NCI-H187 treated with DMSO at 0.1 percent for 48 hours (cell line): ENCODE measurements at places on chromosomes 3 and 15.

- no peak for DNase-seq
Measured at GRCh38 chr3:18018491-18019160, 276.2 kb upstream of the TBC1D5 start.

DNA sequence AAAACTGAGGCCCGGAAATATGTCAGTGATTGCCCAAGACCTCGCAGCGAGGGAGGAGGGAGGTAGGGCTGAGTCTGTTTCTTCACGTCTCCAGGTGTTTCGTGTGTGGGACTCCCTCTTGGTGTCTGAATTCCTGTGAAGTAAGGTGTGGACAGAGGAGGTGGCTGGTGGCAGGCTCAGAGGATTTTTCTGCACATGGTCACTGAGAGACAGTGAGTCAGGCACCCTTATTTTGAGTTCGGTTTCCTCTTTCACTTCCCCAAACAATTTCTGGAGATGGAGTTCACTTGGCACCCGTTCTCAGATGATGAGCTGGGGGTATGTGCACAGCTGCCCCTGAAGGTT lies 46.3 kb upstream of the VPS8 start:
- no peak for DNase-seq

GRCh38 chr15:50252556-50252955 lies 13.0 kb downstream of the HDC start:
- no peak for DNase-seq

GRCh38 chr3:192063570-192063969 lies 602.6 kb downstream of the PYDC2 start:
- DNase-seq, result no peak

DNA sequence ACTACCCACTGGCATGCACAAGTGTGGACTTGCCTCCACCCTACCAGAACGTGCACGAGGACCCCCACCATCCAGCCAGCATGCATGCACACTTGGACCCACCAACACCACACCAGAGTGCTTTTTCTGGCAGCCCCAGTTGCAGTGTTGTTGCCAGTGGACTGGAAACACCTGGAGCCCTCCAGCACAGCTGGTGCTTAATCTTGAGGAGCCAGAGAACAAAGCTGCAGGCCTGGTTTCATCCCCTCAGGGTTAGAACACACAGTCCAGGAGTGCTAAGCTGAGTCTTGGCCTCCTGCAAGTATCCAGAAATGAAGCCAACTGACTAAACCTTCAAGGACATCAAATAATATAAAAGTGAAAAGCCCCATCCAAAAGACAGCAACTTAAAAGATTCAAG lies 888.0 kb downstream of the NTRK3 start:
- no peak for DNase-seq

- peak; percentile 13 for DNase-seq
Measured at GRCh38 chr15:32747921-32748342, 30.1 kb downstream of the GREM1 start.

DNA sequence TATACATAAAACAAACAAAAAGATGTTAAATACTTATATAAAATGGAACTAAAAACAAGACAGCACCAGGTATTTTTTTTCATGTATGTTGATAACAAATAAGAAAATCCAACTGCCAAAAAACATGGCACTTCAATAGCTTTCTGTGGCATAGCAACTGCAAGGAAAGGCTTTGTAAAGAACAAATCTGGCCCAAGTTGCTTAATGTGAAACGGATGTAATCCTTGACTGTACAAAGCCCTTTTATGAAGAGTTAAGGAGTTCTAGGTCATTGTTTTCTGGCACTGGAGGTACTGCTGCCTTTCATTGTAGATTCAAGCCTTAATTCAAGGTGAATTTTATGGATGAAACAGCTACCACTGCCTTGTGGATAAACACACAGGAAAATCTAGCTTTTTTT lies 68.8 kb upstream of the SLC12A8 start:
- DNase-seq, result no peak

- DNase-seq, result no peak
Measured at GRCh38 chr3:12296511-12296910, 7.6 kb downstream of the PPARG start.

GRCh38 chr3:85977615-85978338 lies 1013.2 kb downstream of the VGLL3 start:
- DNase-seq, result no peak

GRCh38 chr3:69472093-69472492 lies 86.2 kb upstream of the FRMD4B start:
- no peak for DNase-seq

DNA sequence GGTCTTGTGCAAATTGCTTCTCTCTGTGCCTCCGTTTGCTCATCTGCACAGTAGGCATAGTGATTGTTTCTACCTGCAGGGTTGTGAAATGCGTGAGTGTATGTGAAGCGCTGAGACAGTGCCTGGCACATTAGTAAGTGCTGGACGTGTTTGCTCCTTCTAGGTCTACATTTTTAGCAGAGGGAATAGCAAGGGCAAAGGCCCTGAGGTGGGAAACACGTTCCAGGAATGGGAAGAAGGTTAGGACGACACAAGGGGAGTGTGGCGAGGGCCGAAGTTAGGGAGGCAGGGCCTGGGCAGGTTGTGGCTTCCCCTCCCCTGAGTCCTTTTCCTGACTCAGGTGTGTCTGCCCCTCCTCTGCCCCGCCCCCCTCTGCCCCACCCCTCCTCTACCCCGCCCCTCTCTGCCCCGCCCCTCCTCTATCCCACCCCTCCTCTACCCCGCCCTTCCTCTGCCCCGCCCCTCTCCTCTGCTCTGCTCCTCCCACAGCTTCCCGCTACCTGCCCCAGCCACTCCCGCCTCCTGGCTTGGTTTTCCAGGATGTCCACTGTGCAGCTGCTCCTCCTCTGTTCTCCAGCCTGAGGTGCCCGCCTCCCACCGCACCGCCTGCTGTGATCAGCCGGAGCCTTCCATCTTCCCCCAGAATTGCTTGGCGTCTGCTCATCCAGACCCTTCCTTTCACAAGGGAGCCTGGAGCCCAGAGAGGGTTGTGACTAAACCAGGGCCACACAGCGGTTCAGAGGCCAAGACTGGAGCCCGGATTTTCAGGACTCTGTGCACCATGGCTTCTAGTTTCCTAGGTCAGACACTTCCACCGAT lies 31.1 kb upstream of the SMAD6 start:
- DNase-seq, result peak; percentile 29

DNA sequence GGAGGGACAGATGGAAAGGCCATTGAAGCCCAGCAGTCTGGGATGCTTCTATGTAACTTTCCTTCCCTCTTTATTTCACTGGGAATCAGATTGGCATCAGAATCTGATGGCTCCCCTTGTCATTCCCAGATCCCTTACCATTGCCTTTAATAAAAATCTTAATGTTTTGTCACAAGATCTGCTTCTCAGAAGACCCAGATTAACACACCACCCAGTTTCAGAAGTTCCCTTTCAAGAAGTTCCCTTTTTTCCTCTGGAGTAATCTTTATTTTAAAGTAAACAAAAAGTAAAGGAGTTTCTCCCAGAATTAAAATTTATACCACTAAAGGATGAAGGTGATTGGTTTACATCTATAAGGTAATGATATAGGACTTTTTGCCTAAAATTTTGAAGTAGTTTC lies 76.4 kb downstream of the UBR1 start:
- no peak for DNase-seq
